ENCODE measurements at places on chromosomes 12 and 14.

GRCh38 chr12:31732926-31733548, 4.2 kb upstream of the AMN1 start:
- DNase-seq: no peak

GRCh38 chr14:88793259-88793625, 489 bp upstream of the EML5 start:
- DNase-seq: no peak

DNA sequence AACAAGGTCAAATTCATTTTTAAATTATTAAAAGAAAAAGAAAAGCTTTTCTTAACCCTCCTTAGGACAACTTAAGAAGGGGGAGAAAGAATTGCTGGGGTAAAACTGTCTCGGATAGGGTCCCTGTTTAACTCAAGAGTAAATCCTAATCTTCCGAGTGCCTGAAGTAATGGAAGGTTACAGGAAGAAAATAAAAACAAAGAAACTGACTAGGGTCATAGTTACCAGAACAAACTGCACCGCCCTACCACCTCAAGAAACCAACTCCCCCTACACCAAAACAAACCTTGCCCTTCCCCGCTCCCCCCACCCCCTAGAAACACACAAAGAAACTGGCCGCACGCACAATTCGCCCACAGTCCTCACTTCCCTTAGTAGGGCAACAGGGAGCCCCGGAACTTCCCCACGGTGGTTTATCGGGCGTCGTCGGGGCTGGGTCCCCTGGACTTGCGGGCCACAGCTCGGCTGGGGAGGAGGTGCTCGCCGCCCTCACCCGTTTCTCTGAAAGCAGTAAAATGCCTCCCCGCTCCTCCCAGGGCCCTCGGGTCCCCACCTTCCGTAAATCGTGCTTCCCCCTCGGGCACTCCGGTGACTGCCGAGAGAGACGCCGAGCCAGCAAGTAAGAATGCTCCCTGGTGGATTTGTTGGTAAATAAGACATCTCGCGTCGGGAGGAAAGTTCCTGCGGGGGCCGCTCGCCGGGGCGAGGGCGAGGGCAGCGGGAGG, 2.4 kb downstream of the SINHCAF start:
- DNase-seq: peak; percentile 26

DNA sequence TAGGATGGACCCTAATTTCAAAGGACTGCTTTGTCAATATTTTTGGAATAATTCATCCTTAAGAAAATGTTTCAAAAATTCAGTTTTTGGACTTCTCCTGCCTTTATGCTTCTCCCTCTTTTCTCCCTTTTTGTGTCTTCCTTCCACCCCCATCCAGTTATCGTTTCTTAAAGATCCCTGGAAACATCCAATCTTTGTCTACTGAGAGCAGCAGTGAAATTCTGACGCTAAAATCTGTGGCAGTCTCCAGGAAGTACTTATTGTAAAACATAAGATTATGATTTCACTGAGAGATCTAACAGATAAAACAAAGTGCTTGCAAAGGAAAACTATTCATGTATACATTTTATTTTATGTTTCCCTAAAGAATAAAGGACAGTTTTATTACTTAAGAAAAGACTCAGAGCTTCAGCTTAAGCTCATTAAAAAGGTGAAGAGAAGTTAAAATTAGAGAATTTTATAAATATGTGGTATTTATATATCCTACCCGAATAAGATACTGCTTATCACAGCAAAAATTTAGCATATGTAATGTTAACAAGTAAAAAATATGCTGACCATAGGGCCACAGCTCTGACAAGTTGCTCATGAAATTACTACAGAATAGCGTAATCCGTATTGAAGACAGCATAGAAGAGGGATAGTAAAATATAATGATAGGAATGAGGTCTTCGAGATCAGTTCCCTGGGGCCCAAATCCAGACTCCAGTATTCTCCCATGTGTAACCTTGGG, 6.9 kb downstream of the FRMD6 start:
- no peak for DNase-seq

DNA sequence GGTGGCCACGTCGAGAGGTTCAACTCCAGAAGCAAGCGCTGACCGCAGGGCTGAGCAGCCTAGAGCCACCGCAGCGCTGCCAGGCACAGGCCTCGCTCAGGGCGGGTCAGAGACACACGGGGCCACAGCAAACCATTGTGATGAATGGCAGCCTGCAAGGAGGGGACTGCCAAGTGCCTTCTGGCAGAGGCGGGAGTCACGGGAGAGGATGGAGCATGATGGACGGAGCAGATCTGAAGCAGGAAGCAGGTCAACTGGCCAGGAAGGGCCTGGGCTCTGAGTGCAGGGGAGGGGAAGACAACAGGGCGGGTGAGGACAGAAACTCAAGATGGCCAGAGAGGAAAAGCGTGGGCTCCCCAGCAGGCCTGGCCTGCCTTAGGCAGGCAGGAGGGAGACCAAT, 49.8 kb downstream of the CDC42BPB start:
- no peak for DNase-seq

GRCh38 chr12:90071996-90072395, 363.4 kb upstream of the ATP2B1 start:
- DNase-seq: no peak

DNA sequence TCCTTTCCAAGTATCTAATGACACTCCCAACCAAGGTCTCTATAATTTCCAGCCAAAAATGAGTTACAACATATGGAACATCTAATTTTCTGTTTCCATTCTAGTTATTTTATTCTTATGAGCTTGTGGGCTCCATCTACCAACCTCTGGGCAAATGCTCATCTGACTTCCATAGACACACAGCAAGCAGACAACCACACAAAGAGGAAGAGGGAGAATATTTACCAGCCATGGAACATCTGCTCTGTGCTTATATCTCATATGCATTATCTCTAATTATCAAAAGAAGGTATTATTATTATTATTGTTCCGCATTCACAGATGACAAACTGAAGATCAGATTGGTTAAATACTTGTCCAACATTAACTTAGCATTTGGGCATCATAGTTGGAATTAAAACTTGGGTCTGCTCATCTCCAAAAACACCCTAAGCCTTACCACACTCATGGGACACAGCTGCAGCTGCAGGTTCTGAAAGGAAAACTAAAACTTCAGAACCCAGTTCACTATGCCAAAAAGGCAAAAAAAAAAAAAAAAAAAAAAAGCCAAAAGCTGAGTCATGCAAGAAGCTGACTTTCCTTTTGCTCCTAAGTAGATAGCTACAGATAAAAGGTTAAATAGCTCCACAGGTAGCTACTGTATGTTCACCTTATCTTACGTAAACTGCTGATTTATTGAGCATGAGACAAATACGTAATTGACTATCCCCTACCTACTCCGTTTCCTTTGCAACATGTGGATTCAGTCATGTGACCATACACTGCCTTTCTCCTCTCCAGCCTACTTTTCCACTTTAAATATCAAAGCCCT, 23.6 kb upstream of the TCL1B start:
- DNase-seq: no peak

DNA sequence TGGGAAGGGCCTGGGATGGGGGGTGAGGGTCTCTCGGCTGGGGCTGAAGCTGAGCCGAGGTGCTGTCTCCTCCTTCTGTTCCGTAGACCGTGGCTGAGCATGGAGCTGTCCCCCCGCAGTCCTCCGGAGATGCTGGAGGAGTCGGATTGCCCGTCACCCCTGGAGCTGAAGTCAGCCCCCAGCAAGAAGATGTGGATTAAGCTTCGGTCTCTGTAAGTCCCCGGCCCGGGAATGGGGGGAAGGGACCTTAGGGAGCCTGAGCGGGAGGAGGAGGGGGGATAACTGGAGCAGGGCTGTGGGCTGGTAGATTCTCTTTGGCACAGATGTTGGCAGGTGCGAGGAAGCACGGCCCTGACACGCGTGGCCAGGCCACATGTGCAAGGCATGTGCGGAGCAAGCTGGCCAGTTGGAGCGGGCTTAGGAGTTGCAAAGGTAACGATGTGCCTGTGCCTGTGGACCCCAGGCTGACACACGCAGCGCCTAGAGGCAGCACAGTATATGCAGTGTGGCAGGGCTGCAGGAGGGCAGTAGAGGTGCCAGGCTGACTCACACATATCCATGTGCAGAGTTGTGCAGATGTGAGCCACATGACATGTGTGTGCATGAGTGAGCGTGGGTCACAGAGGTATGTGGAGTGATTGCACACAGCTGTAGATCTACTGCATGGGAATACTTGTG, 512 bp downstream of the PDE1B start:
- peak; percentile 11 for DNase-seq

DNA sequence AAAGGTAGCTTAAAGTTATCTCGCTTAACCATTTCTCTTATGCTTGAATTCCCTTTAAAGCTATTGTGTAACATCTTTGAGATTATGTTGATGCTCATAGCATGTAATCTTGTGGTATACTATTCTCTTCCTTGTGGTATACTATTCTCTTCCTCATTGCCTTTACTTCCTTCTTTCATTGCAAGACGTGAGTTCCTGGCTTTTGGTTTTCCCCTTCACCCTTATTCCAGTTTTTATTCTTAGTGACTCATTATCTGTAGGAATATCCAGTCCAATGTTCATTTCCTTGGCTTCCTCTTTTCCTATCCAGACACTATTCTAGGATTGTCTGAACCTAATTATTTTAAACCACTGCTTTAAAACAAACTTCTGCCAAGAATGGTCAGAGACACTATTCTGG, 564.0 kb downstream of the CCER1 start:
- no peak for DNase-seq

DNA sequence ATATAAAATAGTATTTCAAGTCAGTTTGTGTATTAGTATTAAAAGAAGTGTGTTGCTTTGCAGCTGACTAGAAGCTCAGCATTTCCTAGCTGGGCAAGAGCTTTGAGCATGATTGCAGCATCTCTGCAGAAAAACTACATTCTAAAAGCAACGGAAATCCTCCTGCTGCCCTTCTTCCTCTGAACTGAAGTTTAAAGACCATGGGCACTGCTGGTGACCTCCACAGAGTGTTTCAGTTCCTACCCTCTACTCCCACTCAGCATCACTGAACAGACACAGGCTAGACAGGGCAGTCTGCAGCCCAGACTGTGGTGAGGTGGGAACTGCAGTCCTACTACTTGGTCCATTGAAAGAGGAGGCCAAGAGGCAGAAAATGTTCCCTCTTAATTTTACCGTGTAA, 59.0 kb downstream of the FAR2 start:
- no peak for DNase-seq

DNA sequence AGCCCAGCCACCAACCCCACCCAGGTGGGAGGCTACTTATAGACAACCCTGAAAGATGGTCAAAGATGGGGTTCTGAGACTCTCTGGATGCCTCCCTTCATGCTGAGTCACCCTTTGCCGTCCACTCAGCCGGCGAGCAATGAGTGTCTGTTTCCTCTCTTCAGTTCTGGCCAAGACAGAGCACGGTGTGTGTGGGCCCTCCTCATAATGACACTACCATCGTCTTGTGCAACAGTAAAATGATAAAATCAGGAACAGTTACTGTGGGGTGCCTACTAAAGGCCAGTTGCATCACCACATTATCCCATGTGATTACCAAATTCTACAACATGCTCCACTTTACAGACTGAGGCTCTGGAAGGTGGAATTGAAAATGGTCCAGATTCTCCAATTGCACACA, 7.0 kb upstream of the BDKRB1 start:
- no peak for DNase-seq

- no peak for DNase-seq
Measured at GRCh38 chr12:93448796-93449195, 7.0 kb upstream of the UBE2N start.

DNA sequence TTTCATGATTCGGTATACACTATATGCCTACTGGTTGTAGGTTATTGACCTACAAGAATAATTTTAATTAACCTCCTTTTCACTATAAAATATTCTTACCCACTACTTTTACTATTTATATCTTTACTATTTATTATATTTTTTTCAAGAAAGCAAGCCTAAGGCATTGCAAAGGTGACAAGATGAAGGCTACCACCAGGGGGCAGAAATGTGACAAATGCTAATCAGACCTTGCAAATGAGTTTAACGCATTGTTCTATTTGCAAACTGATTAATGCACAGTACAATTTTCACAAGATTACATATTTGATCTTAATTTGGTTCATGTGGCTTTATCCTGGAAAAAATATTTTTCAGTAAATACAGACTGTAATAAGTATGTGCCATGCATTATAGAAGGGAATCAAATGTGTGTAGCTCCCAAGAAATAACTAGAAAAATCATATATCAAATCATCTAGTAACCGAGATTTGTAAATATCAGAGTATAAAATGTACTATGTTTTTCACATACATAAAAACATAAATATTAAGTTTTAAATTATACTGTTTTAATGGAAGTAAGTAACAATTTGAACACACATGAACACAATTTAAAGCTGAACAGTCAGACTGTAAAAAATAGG, 107.0 kb downstream of the ADAMTS20 start:
- no peak for DNase-seq

DNA sequence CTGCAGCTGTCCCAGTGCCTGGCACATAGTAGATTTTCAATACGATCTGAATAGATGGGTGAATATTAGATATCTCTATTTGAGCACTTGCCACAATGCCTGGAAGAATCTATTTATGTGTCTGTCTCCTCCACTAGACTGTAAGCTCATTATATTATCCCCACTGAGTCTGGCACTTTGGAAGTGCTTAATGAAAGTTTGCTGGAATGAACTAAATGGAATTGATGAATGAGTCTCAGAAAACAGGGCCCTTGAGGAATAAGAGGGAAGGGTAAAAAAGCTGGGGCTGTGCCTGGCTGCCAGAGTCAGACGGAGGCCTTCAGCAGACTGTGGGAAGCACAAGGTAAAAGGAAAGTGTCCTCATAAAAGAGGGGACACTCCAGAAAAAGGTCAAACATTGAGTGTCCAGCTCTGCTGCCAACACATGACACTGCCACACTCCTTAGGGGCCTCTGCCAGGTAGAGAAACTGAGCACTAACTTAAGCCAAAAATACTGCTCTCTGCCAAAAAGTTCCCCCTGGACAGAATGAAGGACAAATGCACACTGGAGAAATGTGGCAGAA, 39.3 kb downstream of the GLT8D2 start:
- no peak for DNase-seq

GRCh38 chr14:49962621-49963020, 69.7 kb downstream of the ARF6 start:
- DNase-seq: peak; percentile 37

GRCh38 chr14:89926694-89927093, 27.8 kb downstream of the EFCAB11 start:
- DNase-seq: no peak

GRCh38 chr14:97866664-97867063, 1069.5 kb downstream of the VRK1 start:
- no peak for DNase-seq

GRCh38 chr12:26331960-26332359, 136.6 kb downstream of the SSPN start:
- no peak for DNase-seq

DNA sequence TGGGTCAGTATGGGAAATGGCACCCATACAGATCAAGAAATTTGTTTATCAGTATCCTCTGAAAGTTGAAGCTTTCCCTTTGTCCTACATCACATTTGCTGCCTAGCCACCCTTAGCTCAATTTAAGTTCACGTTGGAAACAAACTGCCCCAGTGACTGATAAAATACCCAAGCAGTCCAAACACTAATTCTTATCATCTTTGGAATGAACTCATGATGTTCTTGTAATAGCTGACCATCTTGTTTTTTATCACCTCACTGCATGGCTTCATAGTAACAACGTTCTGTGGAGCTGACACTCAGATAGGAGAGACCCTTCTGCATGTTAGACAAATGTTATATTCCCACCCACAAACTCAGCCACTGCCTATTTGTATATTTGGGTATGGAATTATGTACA, 93.4 kb downstream of the GPR135 start:
- no peak for DNase-seq

Measured in stimulated activated CD4-positive, alpha-beta T cell treated with anti-CD3 and anti-CD28 coated beads, TNF-alpha, amount 100 ng/mL, for 1 hour (primary cell).